T-cell (primary cell): ENCODE measurements at places on chromosomes 13 and 19. TPM values are rescaled to one million over a fixed set of nuclear protein-coding genes. Genes with fewer than 3 reads are reported as not detected.

ZNF728 gene
- not detected for total RNA-seq

DCT gene
- 0.19 TPM for total RNA-seq

DNA sequence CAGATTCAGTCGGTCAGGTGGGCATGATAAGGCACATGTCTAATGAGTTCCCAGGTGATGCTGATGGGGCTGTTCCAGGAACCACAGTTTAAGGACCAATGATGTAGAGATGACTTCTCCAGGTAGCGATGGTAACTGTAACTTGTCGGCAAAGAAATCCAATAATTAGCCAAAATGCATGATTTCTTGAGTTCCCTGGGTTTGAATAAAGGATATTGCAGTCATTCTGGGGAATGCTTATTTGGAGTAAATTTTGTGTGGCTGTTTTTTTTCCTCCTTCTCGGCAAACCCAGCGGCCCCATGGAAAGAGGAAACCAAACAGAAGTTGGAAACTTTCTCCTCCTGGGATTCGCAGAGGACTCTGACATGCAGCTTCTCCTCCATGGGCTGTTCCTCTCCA is at the start of gene OR7C2:
OR7C2 (plus strand) TSS at position 301 of the 400 bp plus-strand sequence; CDS start at position 301, 0 bp downstream.
- DNase-seq: no peak

KLHL1 gene
- total RNA-seq: not detected

DNA sequence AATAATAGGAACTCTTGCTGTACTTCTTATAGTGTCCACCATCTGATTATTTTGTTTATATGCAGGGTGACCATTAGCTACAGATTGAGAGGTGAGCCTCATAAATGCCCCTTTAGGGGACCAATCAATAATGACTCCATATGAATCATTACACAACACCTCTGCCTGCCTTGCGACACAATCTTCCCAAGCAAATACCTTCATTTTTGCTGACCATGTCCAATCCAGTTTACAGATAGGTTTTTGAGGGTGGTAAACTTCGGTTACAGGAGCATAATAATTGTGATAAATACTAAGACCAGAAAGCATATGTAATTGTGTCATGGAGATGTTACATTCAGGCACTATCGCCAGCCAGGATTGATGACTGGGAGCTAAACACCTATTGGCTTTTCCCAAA is 23.6 kb upstream of the IL17D start:
- DNase-seq: no peak

DNA sequence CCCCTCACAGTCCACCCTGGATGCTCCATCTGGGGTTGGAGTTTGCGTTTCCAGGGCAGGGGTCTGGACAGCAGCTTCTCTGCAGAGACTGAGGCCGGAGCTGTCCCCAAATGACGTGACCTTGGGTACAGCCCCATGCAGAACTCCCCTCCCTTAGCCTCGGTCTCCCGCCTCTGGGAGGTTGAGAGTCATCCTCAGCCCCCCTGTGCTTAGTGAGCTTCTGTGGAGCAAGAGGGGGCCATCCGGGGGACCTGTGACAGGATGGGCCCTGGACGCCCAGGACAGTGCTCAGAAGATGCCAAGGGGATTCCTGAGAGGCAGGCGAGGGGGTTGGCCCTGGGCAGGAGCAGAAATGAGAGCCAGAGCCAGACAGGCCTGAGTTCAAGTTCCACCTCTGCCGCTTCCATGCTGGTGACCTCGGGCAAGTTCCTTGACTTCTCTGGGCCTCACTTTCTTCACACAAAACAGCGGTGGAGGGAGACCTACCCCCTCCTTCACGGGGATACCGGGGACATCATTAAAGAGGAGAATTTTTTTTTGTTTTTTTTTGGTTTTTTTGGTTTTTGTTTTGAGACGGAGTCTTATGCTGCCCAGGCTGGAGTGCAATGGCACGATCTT is 20.3 kb downstream of the SMIM24 start:
- DNase-seq: no peak

- DNase-seq: no peak
Observed at GRCh38 chr19:4624733-4625362, 14.5 kb upstream of the TNFAIP8L1 start.

DNA sequence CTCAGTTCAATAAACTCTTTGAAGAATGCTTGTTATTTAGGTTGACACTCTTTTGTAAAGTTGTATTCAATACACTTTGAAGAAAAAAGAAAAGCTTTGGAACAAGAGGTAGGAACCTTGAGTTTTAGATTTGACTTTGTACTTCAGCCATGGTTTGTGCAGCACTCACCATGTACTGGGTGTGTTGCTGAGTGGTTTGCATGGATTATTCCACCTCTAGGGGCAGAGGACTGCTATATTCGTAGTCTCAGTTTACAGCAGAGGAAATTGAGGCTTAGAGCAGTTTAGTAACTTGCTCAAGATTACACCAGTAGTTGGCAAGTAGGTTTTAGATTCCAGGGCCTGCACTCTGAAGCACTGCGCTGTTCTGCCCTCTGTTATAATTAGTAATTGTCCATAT is 68.8 kb downstream of the DNAJC3 start:
- DNase-seq: no peak

DNA sequence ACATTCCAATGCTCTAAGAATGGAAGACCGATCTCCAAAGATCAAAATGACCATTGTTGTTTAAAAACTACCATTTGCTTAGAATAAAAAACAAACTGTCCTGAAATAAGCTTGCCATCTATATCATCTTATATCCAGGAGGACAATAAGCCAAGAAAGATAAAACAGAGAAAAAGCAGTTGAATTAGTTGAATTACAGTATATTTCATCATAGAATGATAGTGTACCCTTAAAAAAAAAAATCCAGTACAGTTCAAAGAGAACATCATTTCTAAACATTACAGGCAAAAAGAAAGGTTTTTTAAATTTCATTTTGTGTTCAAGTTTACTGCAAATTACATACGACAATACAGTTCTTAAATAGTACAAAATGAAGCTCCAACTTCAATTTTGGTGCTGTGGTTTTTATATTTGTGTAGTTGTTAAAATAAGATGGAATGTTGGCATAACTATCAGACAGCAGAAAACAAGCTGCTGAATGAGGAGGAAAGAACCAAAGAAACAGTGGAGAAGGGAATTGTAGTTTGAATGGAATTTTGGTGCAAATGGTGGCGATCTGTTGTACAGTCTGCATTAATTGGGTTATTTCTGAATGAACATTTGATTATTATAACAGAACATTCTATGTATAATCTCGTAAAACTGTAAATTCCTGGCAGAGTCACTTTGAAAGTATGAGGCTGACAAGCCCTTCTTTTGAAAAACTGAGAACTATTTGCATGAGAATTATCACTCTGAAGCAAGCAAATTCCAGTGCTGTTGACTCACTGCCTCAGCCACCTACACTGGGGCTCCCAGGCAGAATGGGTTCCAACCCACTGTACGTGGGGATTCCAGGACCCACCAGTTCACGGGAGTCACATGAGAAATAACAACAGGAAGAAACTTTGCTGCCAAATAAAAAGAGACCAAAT is 37.7 kb downstream of the LHFPL6 start:
- no peak for DNase-seq

DNA sequence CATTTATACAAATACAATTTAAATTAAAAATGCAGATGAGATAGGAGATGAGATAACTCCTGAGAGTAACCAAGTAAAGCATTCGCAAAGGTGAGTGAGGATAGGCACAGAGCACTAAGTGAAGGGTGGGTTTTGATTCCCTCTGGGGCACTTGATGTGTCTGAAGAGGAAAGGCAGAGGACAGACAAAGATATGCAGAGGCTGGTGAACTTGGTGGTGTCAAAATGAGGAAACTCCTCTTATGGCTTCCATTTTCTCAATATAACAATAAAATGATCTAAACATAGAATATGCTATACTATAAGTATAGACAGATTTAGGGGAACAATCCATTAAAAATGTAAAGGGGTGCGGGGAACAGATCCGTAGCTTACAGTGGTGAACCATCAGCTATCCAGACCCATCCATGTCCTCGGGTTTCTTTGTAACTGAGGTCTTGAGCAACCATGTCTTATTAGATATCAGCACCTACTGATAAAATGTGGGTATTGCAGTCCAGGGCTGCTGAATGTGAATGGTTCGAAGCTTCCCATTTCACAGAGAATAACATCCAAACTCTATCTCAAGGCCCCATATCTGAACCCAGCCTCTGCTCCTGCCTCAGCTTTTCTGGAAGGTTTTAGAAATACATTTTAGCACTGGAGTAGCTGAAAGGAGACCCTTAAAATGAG is 73.9 kb upstream of the SLC10A2 start:
- no peak for DNase-seq

- no peak for DNase-seq
Observed at GRCh38 chr13:19607523-19608078, 25.9 kb upstream of the MPHOSPH8 start.
